ENCODE measurements at places on chromosomes 11 and 22.

DNA sequence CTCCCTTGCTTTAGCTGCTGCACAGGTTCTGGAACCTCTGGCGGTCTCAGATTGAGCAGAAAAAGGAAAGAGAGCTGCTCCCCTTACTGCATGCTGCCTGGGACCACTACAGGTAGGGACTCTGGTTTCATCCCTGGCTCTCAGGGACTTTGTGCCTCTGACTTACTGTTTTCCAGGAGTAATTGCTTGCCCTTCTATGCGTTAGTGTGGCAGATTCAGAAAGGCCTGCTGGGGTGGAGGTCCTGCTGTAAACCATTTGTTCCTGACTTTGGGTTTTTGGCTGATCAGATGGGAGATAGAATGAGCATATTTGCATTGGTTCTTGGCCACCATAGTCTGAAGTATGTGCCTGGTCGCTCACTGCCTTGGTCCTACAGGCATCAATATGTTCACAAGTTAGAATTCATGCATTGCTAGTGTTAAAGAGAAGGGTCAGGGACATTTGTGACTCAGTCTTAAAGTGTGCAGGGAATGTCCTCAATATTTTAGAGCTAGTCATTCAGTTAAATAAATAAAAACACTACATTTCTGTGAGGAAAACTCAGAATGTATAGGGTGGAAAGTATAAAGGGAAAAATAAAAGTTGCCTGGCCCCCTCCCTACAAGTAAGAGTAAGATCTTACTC, 78.0 kb downstream of the PISD start:
- no peak for DNase-seq

DNA sequence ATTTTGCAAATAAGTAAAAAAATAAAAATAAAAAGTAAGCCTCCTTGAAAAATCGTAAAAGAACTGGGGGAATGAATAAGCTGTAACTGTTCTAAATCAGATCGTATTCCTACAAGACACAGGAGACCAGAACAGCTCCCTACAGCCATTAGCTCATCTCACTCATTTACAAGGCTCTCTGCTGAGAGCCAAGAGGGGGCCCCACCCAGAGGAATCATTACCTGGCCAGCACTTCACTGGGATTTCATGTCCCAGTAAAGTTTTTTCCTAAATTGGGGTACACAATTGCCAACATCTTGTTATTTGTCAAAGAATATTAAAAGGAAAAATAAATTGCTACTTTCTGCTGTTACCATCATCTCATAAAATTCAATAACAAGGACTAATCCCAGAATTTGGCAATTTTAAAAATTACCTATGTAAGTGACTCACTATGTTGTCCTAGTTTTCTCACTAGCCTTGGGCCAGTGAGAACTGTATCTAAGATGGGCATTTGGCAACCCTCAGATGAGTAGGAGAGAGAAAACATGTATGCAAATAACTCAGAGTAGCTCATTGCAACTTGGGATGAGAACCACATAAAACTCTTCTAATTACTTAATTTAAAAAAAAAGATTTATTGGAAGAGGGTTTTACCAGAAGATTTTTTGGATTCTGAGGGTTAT, 18.4 kb upstream of the SMTN start:
- DNase-seq, result no peak

DNA sequence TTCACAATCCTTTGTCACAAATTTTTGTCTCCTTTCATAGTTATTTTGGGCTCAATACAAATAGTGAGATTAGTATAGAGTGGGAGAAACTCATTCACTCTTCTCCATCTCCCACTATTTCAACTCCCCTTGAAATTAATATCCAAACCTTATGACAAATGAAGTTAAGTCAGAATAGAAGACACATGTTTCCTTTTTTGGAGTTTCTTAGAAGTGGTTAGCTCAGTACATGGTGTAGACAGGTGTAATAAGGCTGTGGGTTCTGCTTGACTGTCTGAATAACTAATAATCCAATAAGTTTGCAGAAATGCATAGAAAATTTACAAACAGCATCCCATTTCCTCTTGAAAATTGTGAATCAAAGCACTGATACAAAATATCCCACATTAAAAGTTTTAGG, 10.8 kb upstream of the HSPA8 start:
- DNase-seq, result no peak

DNA sequence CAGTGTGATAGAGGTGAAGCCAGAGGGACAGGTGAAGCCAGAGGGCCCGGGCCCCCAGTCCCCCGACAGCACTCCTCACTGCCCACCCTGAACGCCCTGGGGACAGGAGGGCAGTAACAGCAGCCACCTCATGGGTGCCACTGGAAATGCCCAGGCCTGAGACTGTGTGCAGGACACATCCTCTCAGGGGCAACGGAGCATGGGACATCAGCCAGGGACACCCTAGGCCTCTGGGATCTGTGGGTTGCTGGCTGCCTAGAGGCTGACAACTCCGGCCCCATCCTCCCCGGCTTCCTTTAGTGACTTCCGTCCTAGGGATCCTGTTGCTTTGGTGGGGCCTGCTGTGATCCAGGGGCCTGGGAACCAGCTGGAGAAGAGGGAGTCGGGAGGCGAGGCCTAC, 17.4 kb upstream of the BAIAP2L2 start:
- DNase-seq, result no peak

- DNase-seq, result no peak
These were observed 21.1 kb downstream of the SHISA8 start for GRCh38 chr22:41893591-41894375.
